ENCODE measurements at places on chromosomes 1 and 21.

DNA sequence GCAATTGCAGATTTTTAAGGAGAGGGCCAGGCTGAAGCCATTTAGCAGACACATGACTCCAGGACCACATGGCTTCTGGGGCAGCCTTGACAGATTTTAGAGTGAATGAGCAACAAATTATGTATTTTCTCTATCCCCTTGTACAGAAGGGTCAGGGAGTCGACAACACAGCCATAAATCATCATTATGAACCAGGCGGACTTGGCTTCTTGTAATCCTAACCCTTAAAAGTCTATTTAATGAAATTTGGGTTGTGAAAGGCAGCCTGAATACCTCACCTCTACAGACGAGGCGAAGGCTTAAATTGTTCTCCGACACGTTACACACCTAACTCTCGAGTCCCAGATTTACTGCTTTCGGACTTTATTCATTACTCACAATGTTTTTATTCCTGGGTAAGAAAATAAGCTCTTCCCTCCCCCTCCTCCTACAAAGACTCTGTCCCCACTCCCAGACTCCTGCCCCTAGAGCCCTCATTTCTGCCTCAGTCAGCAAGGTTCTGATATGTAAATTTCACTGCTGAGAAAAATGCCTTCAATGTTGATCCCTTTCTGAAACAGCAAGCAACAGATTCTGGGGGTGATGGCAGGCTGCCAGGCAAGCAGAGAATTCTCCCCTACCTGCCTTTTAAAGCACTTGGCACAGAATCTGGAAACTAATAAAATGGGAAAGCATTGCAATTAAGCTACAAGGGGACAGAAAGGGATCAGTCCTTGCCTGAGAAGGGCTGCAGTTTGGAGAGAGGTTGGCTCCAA is 51.6 kb downstream of the PLPP3 start:
- no peak for DNase-seq

GRCh38 chr1:107499139-107499744 is 358.4 kb downstream of the NTNG1 start:
- no peak for DNase-seq

- DNase-seq: no peak
Measured at GRCh38 chr1:45038661-45039364, 26.8 kb downstream of the UROD start.

DNA sequence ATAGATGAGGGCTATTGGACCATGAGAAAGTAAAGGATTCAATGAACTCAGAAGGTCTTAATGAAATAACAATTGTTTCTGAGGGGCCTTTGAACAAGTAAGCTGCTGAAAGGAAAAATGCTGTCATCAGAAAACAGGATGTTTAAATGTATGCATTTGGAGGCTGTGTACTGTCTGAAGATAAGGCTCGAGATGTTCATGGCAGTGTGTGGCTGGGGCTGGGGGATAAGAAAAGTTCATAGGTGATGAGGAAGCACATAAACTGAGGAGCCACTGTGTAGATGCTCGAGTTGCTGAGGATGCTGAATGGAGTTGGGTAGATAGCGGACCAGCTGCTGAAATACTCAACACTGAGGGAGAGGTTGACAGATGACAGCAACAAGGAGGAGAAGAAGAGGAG is 17.8 kb downstream of the THEM4 start:
- no peak for DNase-seq

GRCh38 chr1:163085904-163086268 is 16.7 kb downstream of the RGS4 start:
- no peak for DNase-seq

GRCh38 chr21:46066591-46067331 is 31.2 kb upstream of the COL6A2 start:
- DNase-seq: no peak

DNA sequence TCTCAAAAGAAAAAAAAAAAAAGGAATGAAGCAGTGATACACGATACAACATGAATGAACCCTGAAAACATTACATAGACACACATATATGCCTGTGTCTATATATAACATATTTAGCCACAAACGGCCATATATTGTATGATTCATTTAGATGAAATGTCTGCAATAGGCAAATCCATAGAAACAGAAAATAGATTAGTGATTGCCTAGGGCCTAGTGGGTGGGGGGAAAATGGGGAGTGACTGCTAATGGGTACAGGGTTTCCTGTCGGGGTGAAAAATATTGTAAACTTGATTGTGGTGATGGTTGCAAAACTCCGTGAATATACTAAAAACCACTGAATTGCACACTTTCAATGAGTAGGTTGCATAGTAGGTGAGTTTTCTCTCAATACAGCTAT is 6.0 kb upstream of the H6PD start:
- no peak for DNase-seq

- DNase-seq: no peak
Measured at GRCh38 chr1:185279571-185279970, 37.5 kb downstream of the IVNS1ABP start.

DNA sequence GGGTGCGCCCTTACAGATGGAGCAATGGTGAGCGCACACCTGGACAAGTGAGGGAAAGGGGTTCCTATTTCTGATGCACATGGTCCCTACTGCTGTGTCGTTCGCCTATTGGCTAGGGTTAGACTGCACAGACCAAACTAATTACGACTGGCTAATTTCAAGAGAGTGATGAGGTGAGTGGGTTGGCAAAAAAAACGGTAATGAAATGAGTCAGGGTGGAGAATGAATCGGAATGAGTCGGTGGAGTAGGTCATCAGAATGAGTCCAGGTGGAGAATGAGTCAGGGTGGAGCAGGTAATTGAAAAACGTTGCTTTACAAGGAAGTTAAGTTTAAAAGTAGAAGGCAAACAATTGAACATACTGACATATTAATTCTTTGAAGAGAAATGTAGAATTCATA is 79.8 kb downstream of the WDR4 start:
- DNase-seq: no peak

DNA sequence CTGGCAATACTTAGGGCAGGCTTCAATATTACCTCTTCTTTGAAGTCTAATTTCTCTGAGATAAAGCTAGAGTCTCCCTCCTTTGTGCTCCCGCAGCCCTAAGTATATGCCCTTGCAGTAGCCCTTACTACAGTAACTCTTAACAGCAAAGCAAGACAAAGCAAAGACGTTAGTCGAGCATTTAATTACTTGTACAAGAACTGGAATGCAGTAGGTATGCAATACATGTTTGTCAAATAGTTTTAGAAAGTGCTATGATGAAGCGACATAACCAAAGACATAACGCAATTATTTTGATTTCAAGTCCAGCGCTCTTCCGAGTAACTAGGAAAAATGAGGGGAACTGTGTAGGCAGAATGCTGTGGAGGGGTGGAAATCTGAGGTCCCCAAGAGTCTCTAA is 1.6 kb downstream of the P3H1 start:
- DNase-seq: no peak

DNA sequence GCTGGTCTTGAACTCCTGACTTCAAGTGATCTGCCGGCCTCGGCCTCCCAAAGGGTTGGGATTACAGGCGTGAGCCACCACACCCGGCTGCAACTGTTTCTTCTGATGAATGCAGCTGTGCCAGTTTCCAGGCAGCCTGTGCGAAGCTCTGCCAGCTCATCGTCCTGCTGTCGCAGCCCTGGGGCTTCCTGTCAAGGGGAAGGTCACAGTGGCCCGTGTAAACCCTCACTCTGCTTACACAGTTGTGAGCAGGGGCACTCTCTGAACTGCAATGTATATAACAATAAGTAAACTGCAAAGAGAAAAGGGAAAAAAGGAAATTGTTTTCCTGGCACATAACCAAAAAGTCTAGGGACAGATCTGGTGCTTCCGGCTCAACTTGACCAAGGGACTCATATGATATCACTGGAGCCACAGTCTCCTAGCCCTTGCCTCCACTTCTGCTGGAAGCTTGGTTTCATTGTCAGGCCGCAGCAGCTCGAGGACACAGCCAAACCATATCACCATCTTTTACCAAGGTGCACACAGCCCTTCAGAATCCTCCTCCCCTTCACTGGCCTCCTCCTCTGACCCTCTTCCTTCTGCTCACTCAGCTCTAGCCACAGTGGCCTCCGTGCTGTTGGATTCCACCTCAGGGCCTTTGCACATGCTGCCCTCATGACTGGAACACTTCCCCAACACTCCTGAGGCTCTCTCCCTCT is 22.8 kb upstream of the LBR start:
- DNase-seq: no peak

DNA sequence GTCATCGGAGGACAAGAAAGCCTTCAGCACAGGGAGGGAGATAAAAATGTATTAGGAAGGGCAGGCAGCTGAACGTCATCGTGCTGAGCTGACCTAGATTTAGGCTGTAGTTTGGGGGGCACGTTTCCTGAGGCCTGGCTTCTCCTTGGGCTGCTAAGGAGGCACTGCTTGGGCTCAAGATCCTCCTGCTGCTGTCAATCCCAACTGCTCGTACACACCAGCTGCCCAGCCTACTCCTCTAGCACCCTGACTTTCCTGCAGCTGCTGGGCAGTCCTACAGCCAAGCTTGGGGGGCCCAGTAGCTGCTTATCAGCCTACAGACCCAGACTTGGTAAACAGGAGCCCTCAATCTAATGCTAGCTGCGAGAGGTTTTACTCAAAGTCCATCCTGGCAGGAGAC is 6.2 kb downstream of the TMEM35B start:
- no peak for DNase-seq

DNA sequence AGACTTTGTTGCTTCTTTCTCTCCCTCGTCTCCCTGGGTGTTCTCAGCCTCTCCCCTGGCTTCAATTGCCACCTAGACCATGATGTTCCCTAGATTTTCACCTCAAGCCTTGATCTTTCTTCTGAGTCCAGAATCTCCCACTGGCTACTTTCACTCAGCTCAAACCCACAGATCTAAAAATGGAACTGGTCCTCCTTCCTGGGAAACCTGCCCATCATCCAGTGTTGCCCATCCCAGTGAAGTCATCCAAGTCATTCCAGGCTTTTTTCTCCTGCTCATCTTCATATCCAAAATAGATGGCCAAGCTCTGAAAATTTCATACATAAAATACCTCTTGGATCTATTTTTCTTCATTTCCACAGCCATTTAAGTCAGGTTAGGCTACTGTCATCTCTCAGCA is 347.4 kb downstream of the KCNH1 start:
- DNase-seq: no peak

DNA sequence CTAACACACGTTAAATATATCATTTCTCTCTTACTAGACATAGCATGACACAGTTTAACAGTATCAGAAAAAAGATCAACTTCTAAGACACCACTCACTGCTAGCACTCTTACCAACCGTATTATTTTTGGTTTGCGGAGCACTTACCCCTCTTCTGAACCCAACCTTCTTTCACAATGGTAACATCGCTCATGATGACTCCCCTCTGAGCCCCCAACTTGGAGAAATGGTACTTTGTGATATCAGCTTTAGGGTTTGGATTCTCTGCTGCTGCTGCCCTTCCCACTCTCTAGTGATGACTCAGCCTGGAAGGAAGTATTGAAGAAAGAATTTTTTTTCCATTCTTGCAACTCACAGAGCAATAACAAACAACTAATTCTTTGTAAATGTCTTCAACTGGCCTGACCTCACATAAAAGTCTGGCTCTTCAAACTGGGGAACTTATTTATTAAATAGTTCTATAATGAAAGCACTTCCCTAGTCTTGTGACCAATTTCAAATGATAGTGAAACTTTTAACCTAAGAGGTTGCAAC is 7.0 kb downstream of the AKT3 start:
- no peak for DNase-seq

- DNase-seq: no peak
Measured at GRCh38 chr1:151003180-151003579, 3.5 kb downstream of the MINDY1 start.

DNA sequence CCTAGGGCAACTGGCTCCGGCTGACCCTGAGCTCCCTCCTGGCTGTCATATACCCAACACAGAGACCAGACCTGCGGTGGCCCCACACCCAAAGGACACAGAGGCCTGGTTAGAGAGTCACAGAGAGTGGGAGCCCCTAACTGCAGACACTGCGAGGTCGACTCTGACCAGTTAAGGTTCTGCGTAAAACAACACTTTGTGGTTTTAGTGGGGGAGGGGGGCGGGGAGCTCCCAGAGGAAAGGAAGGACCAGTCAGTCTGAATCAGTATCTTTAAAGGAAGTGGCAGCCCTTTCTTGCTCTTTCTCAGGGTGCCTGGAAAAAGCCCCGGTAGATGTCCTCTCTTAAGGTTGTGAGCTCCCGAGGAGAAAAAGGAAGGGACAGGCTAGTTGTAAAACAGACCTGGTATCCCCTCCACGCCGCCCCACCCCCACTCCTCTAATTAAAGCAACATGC is 2.4 kb downstream of the SSBP3 start:
- DNase-seq: no peak

- DNase-seq: no peak
Measured at GRCh38 chr1:37793773-37794371, at the start of gene MANEAL. Gene MANEAL (plus strand): TSS chr1:37793847. CDS start chr1:37794183, 336 bp downstream.

DNA sequence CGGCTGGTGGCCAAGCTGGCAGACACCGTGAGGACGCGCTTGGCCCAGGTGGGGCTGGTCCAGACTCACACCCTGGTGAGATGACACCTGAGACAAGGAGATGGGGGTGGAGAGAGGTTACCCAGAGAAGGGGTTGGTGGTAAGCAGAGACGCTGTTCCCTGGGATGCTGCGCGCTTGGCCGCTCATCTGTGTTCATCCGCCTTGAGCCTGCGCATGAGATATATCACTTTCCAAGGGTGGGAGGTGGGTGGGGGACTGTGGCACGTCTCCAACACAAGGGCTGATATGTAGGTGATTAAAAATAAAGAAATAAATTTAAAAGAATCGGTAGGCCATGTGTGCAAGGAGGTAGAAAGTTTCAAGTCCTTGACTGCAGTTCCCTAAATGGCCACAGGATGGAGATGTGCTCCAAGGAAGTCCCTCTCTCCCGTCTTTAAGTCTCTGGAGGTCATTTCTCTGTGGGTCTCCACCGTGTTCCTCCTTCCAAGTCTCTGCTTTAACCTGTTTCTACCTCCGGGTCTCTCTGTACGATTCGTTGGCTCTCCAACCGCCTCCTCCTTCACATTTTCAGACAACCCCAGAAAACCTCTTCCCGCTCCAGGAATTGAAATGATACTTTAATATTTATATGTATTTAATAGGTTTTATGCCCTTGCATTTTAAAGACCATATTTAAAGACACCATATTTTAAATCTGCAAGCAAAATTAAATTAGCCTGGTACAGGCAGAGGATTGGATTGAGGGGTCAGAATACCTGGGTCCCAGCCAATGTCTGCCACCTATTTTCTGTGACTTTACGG is 4.5 kb downstream of the TTC24 start:
- peak; percentile 59 for DNase-seq

- DNase-seq: peak; percentile 56
Measured at GRCh38 chr1:25774921-25775771, 24.8 kb upstream of the SELENON start.

- DNase-seq: no peak
Measured at GRCh38 chr1:16137890-16138467, 17.9 kb downstream of the EPHA2 start.

GRCh38 chr21:28230559-28230958 is 762.1 kb downstream of the LTN1 start:
- no peak for DNase-seq

GRCh38 chr1:89670163-89670562 is 37.2 kb downstream of the LRRC8C start:
- DNase-seq: no peak

DNA sequence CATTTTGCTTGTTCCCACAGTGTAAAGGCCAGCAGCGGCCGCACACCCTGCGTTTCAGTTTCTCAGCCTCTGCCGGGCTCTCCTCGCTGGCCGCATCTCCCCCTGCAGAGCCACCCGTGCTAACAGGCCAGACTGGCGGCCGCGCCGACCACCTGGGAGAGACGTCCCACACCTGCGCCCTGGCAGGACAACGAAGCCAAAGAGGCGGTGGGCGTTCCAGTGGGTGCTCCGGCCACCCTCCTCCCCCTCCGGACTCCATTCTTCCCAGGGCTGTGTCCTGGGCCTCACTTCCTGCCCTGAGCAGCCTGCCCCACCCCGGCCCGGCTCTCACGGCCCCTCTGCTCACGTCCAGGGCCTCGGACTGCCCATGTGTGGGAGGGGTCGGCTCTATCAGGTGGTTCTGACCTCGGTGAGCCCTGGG is 31.9 kb upstream of the SLC19A1 start:
- DNase-seq: no peak

All from stimulated activated CD8-positive, alpha-beta memory T cell treated with anti-CD3 and anti-CD28 coated beads, Interleukin-7, amount 100 ng/mL, for 1 hour (primary cell).